Tibial nerve (tissue), 4 donors: ENCODE measurements at places on chromosomes 7 and 10. TPM values are rescaled to one million over a fixed set of nuclear protein-coding genes. Genes with fewer than 3 reads are reported as not detected.

The SHTN1 gene
- 16.3 TPM for total RNA-seq

The GNB2 gene
- 233 TPM for total RNA-seq

The UCN3 gene
- not detected for total RNA-seq

The NUB1 gene
- 66.3 TPM for total RNA-seq

The HKDC1 gene
- 4.8 TPM for total RNA-seq

The EIF5AL1 gene
- not detected for total RNA-seq

The PGAM2 gene
- total RNA-seq = 0.98 TPM

The PLXNA4 gene
- total RNA-seq = 12.7 TPM

The PDK4 gene
- total RNA-seq = 939 TPM

The ZNF33B gene
- total RNA-seq = 9.0 TPM

The GIMAP4 gene
- 40.0 TPM for total RNA-seq

The SEC31B gene
- 12.7 TPM for total RNA-seq
